Stomach (tissue), 19 donors: ENCODE measurements at places on chromosomes 6 and 20.
A peak's percentile ranks its signal among the peaks of the same experiment; 100 is the strongest.

- DNase-seq, result no peak
Measured at GRCh38 chr20:57922083-57922482, 212.3 kb upstream of the PMEPA1 start.

DNA sequence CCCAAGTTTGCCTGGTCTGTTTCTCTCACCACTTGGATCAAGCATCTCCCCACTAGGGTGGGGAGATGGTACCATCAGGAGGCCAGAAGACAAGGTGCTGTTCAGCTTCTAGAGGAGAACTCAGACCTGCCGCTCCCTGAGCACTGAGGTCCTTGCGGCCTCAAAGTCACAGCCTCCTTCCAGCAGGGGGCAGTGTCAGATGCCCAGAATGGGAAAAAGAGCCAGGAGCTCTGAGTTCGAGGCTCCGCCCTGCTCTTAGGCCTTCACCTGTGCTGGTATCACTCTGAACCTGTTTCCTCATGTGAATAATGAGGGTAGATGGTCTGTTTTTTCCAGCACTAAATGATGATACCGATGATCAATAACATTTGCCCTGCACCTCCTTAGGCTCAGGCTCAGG is 68.7 kb downstream of the TOX2 start:
- no peak for DNase-seq

DNA sequence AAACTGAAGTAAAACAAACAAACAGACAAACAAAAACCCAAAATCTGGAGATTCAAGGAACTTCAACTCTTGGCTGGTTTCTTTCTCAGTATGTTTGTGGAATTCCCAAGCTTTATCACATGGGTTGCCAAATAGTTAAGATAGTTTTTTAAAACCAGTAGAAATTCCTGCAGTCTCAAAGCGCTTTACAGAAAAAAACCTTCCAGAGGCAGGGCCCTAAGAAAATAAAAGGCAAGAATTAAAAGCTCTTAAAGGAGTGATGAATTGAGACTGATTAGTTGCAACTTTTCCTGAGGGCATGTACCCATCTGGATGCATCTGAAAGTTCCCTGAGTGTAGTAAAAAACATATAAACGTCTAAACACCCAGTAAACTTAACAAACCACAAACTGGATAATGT is 25.9 kb upstream of the PTCHD4 start:
- no peak for DNase-seq

DNA sequence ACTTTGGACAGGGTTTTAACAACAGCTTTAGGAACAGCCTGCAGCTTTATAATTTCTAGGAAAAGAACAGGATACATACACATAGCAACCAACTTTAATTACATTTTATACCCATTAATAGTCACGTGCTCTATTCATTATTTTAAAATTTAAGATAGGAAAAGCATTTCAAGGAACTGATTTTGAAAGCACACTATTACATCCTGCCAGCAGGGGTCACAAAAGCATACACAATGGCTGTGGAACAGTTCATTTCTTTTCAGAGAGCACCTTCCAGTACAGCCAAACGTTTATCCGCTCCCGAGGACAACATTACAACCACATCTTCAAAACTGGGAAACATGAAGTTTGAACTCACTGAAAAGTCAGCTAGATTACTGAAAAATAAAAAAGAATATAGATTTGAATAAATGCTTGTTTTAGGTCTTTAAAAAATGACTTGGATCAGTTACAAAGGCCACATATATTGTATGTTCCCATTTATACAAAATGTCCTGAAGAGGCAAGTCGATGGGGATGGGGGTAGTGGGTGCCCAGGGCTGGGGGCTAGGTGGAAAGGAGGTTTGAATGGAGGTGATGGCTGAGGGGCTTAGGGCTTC is 104.6 kb upstream of the EXOC2 start:
- peak; percentile 86 for DNase-seq

DNA sequence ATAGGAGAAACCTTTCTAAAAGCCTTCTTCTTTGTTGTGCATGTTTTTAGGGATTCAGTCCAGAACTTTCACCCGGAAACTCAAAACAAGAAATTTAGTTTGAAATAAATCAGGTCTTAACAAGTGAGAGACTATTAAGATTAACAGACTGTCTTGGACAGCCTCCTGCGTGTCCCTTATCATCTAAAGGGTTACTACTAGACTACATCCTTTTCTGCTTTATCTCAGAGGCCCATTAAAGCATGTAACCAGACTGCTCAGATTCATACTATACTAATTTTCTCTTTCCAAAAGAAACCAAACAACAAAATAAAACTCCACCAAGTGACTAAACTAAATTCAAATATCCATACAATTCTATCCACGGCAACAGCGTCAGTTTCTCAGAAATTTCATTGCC is 173.8 kb downstream of the GMPR start:
- no peak for DNase-seq

DNA sequence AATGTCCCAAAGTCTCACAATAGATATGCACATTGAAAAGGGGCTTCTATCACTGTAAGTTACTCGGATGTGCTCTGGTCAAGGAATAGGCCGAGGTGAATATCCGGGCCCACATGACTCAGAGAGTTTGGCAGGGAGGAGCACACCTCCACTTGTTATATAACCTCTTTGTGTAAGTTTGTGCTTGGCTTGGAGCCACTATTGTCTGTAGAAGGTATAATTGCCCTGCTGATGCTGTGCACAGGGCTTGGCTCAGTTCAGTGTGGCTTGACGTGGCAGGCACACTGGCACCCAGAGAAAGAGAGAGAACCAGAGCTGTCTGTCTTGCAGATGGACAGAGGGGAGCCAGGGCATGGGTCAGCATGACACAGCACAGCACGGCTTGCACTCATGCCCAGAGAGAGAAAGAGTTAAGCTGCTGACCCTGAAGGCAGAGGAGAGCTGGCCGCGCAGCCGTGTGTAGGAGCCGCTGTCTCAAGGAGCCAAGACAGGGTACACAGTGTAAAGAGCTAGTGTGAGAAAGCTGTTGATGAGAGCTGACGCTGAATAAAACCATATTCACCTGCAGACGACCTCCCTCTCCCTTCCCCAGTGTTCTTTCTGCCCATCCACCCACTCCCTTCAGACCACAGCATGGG is 482.5 kb downstream of the C6orf118 start:
- DNase-seq, result no peak

- peak; percentile 20 for DNase-seq
Measured at GRCh38 chr6:54074578-54075195, 36.6 kb upstream of the MLIP start.

DNA sequence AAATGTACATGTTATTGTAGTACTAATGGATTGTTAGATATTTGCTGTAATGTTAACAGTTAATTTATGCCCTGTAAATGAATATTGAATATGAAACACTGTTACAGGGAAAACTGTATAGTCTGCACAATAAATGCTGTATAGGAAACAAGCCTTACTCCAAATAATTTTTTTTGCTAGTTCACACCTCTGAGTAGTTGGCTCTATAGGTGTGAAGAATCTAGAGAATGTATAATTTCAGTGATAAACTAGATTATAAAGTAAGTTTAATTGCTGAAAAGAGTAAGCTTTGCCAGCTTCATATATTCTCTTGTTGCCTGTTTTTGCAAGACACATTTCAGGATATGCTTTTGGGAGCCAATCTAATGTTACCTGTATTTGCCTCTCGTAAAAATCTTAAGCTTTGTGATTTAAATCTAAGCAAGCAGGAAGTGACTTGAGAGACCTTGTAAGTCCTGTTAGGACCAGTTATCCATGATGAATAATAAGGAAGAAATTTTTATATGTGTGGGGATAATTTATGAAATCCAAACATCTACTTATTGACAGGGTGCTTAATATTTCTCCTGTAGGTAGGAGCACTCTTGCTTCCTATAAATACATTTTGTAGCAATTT is 232.4 kb downstream of the ZFAND3 start:
- no peak for DNase-seq

- no peak for DNase-seq
Measured at GRCh38 chr6:2733736-2734480, 16.8 kb downstream of the MYLK4 start.

DNA sequence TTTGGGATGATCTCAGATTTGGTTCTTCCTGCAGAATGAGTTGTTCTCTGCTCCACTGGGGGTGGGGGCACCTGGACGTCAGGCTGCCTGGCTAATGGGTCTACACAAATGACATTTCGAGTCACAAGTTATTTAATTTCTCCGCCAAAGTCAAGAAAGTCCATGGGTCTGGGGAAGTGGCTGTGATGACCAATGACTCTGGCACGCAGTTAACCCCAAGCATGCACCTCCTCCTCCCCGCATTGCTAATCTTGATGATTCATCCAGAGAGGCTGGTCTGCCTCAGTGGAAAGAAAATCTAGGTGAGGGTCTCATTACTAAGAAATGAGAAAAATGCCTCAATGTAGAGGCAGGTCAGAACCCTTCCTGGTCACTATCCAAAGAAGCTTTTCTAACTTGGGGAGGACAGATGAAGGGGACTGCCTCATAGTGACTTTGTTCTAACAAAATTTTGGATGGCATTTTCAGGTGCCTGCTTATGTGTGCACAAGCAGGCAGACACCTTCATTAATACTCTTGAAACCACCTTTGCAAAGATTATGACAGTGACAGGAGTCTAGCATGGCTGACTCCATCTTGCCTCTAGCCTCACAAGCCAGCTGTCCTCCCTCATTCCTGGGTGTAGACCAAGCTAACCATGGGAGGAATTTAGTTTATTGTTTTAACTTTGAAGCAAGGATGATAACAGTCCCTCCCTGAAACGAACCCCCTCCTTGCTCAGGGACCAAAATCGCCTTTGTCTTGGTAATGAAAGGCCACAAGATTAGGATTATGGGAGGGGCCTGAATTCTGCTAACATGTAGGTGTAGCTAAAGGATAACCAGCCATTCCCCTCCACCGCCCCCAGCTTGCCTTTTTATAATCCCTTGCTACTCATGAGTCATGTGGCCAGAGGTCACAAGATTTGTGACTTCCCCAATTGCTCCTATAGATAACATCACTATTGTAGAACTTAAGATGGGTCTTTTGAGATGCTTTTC is 98.6 kb upstream of the MRPS10 start:
- DNase-seq, result peak; percentile 26

DNA sequence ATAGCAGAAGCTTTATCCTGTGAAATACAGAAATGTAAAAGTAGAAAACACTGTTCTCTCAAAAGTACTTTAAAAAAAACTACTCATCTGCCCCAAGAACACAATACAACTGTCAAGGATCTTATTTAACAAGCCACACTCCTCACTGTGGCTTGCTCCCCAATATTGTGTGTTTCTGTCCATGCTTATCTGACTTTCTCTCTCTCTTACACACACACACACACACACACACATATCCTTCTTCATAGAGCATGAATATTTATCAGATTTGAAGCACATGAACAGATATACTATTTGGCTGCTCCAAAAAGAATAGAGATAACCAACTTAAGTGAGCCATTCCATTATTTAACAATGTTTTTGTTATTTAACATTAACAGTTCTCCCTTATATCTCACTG is 3.6 kb upstream of the PHIP start:
- no peak for DNase-seq

GRCh38 chr20:1105599-1106194 is 12.7 kb upstream of the PSMF1 start:
- no peak for DNase-seq

GRCh38 chr6:144820270-144820669 is 535.1 kb downstream of the UTRN start:
- no peak for DNase-seq

- DNase-seq, result peak; percentile 24
Measured at GRCh38 chr6:16184551-16184950, 53.8 kb upstream of the GMPR start.

DNA sequence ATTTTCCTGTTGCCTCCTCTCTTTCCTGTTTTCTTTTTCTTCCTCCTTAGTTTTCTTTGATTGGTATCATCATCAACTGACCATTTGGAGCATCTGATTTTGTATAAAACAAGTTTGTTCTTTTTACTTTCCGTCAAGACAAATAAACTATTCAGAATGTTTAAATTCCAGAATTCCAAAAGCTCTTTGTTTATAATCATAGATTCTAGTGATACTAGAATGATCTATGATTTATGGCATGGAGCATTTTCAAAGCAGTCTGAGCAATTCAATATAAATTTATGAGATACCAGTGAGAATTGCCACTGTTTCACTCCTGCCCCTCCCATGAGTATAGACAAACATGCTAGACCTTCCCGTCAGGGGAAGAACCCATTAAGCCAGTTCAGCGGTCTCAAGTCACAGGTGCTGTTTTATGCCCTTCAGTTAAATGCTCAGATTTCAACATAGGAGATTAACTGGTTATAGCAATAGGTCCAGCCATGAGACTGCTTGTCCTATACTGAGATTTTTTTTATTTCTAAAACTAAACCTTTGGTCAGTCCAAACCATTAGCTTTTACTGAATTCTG is 60.7 kb downstream of the GRIK2 start:
- no peak for DNase-seq

DNA sequence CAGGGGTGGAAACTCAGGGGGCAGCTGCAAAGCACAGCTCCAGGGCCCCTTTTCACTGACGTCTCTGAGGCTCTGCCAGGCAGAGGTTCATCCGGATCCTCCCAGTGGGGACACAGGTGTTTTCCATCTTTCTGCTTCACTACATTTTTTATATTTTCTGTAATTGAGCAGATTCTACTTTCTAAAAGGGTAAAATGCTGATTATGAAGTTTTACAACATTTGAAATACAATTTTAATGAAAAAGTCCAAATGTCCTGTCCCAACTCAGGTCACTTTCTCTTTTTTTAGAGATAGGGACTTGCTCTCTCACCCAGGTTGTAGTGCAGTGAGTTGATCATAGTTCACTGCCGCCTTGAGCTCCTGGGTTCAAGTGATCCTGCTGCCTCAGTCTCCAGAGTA is 41.9 kb downstream of the HLA-A start:
- DNase-seq, result no peak

GRCh38 chr6:13012296-13012695 is 295.7 kb downstream of the PHACTR1 start:
- DNase-seq, result no peak

- peak; percentile 75 for DNase-seq
Measured at GRCh38 chr20:3046677-3047462, 1.0 kb downstream of the MRPS26 start.

- no peak for DNase-seq
Measured at GRCh38 chr6:33772082-33772830, 16.7 kb downstream of the LEMD2 start.

GRCh38 chr20:2165871-2166270 is 64.2 kb downstream of the STK35 start:
- no peak for DNase-seq

DNA sequence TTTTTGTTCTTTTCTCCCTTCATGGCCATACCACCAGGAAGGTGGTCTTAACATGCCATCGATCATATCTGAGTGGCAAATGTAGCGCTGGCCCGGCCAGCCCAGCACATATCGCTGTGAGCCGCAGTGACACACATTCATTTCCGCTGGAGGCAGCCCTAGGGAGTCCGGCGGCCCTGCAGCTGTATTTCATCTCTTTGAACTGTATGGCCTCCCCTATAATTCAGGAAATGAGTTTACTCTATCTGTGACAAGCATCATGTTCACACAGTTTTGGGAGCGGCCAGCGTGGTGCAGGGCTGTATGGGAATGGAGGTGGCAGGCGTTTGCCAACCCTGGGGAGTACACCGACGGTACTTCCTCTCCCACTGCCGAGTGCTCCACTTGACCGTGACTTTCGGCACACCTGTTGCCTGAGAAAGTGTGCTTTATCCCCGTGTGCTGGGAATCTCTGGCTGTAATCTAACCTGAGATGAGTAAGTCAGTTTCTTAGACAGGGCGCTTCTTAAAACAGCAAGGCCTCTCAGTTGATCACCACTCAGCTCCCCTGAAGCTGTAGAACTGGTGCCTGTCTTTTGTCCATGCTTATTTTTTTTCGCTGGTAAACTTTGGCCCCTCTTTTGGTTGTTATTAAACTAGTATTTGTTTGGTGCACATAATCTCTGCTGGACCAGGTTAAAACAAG is 257.1 kb upstream of the TAB2 start:
- no peak for DNase-seq
